ENCODE measurements at places on chromosomes 16 and 17.

GRCh38 chr17:73436954-73437353, 125.2 kb upstream of the CDC42EP4 start:
- H3K4me3 ChIP-seq: no peak overlapping the region
- no peak overlapping the region for H3K27ac ChIP-seq
- H3K4me1 ChIP-seq: no peaks in the 10 kb centered on the region
- H3K36me3 ChIP-seq: no peaks in the 10 kb centered on the region
- H3K27me3 ChIP-seq: no peaks in the 10 kb centered on the region

GRCh38 chr17:70288540-70289290, 119.4 kb downstream of the KCNJ2 start:
- no peak for DNase-seq
- H3K27me3 ChIP-seq: no peaks in the 10 kb centered on the region
- no peak overlapping the region for H3K4me3 ChIP-seq
- H3K4me1 ChIP-seq: peaks cover 13% of the 10 kb centered on the region

DNA sequence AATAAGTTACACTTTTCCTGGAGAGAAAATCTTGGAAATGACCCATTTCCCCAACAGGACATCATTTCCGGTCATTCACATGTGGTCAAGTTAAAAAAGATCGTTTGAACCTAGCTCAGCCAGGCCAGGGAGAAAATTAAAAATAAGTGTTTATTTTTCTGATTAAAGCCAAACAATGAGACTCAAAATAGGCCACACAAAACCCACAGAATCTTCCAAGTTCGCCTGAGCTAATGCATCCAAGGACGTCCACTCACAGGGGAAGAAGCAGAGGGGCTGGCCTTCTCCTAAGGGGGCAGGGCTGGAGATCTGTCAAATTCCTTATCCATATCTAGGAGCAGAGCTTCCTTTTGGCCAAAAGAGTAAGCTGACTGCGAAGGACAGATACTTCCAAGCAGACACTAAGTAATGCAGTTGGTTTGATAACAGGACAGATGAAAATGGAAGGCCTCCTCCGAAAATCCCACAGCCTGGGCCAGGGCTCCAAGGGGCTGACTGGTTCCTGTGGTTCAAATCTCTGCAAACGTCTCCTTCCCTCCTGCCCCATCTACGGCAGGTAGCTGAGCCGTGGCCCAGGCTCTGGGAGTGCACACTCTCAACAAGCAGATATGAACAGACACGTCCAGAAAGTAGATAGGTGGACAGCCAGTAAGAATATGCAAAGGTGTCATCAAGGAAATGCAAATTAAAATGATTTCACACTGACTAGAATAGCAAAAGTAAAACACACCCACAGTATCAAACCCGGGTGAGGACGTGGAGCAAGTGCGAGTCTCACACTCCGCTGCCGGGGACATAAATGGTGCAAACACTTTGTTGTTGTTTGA, 98.5 kb downstream of the MRM3 start:
- DNase-seq: no peak
- peaks cover 62% of the 10 kb centered on the region for H3K4me1 ChIP-seq
- H3K27me3 ChIP-seq: no peaks in the 10 kb centered on the region
- H3K36me3 ChIP-seq: no peaks in the 10 kb centered on the region

DNA sequence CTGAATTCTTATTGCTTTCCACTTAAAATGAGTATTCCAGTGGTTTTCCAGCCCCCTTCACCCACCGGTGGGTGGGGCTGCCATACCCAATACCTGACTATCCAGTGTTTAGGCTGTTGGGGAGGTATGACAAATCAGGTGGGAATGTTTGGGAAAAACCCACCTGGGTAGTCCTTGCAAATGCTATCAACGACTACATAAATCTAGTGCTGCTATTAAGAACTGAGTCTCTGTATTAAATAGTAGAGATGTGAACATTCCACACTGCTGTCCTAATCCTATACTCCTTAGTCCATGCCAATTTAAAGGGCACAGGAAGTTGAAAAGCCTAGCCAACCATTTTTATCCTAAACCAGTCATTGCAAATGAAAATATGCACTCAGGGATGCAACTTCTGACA, 126.6 kb downstream of the AXIN2 start:
- H3K27me3 ChIP-seq: no peaks in the 10 kb centered on the region
- no peak overlapping the region for H3K27ac ChIP-seq
- no peak overlapping the region for H3K4me3 ChIP-seq
- no peaks in the 10 kb centered on the region for H3K36me3 ChIP-seq
- H3K4me1 ChIP-seq: peaks cover 6% of the 10 kb centered on the region

DNA sequence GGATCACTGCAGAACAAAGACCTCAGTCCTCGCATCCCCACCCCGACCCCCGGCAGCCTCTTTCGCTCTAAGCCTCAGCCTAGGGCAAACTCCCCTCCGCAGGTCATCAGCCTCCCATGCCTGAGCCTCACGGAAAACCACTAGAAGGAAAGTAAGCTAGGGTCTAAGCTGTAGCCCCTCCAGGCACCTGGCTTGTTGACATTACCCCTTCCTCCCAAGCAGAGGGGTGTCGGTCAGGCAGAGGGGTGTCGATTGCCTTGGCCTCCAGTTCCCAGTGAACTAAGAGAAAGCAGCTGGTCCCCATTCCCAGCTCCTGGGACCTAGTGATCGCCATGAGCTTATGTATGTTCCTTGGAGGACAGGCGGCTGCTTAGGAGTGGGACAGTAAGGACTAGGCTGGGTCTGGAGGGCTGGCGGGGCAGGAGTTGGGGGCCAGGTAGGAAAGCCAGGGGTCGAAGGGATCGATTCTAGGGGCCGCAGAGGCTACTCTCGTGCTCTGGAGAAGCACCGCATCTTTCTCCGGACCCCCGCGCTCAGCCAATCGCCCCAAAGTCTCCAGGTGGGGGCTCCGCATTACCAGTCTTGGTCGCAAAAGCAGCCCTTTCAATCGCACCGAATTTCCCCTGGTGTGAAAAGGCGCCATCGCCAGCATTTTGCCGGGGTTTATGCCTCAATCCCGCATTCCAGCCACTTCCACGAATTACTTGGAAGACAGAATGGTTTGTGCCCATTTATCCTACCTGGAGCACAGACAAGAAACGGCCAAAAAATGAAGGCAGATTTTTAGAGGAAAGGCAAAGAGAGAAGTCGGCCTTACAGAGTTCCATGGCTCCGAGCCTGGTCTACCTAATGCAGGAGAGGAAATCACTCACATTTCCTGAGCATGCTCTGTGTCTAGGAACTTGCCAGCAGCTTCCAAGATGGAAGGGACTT, 21.3 kb upstream of the HOXB13 start:
- H3K27ac ChIP-seq: no peak overlapping the region
- H3K36me3 ChIP-seq: no peaks in the 10 kb centered on the region
- no peak for DNase-seq

Measured in left ventricle myocardium inferior (tissue), 1 donor.